ENCODE measurements at places on chromosomes 4 and X.

- no peak for DNase-seq
These were observed 252.4 kb upstream of the CPEB2 start for GRCh38 chr4:14749910-14750309.

- peak; percentile 14 for DNase-seq
These were observed 29.3 kb upstream of the CFAP299 start for GRCh38 chr4:80306260-80306659.

GRCh38 chr4:87465739-87466366 lies 43.5 kb downstream of the NUDT9 start:
- DNase-seq = peak; percentile 31

DNA sequence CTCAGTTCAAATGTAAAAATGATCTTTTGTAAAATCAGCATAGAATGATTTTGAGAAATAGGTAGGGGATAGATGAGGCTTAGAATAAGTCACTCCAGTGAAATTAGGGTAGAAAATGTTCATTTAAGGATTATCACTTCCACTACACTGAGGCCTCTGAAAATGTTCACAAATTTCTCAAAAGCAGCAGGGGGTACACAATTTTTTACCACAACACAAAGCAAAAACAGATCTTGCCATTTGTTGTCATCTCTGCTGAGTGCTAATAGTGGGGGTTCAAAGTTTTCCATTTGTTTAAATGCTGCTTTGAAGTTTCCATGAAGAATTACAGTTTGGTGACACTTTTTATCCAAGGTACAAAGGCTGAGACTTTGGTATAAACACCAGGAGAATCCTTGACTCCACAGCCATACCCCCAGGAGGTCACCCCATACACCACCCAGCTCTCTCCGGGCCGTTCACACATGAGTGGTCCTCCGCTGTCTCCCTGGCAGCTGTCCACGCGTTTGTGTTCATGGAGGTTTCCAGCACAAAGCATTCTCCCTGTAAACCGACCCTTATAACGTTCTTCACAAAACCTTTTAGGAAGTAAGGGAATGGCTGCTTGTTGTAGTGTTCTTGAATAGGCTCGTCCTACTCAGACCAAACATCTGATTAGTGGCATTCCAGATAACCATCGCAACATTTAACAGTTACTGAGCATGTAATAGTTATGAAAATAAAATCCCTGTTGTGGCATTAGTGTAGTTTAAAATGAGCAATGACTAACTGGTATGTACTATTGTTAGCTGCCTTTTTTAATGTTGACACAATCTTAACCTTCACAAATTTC lies 71.0 kb downstream of the PRSS12 start:
- no peak for DNase-seq
